ENCODE measurements at places on chromosomes 5 and 9.

DNA sequence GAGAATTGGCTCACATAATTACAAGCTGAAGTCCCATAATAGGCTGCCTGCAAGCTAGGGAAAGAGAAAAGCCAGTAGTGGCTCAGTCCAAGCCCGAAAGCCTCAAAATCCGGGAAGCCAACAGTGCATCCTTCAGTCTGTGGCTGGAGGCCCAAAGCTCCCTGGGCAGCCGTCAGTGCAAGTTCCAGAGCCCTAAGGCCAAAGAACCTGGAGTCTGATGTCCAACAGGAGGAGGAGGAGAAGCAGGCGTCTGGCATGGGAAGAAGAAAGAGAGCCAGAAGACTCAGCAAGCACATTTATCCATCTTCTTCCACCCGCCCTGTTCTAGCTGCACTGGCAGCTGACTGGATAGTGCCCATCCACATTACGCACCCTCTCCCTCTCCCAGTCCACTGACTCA, 213.4 kb downstream of the GAS1 start:
- DNase-seq: no peak

- no peak for DNase-seq
Observed at GRCh38 chr5:73274881-73275663, 102.1 kb downstream of the TMEM174 start.

GRCh38 chr9:28032268-28032590, 458.9 kb upstream of the C9orf72 start:
- no peak for DNase-seq

DNA sequence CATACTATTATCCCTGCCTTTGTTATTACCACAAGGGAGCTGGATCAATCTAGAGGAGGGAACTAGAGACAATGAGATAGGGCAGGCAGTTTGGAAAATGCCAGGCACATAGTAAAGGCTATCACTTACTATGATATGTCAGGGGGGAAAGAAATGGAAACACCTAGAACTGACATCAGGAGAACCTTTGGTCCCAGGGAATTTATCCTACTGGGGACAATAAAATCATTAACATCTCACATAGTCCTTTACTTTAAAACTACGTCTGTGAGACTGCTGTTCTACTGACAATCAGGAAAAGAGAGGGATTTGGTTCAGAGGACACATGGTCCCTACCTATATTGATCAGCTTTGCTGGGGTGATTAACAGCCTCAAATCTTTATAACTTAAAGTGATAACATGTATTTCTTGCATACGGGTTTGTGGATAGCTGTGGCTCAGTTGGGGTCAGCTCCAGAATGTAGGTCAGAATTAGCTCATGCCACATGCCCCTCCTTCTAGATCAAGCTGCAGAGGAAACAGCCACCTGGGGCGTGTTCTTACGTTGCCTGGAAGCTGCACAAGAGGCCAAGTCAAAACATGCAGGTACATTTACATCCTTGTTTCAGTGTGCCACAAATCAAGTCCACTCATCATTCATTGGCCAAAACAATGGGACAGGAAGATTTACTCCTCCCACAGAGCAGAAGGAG, 43.9 kb upstream of the ALDOB start:
- DNase-seq: no peak

GRCh38 chr9:82488313-82489200, 500.0 kb downstream of the SPATA31D1 start:
- no peak for DNase-seq

- no peak for DNase-seq
Observed at GRCh38 chr5:6418679-6419276, 29.9 kb upstream of the UBE2QL1 start.

- no peak for DNase-seq
Observed at GRCh38 chr9:108586471-108587139, 269.2 kb downstream of the ACTL7B start.

- no peak for DNase-seq
Observed at GRCh38 chr5:96730586-96730985, 68.4 kb downstream of the CAST start.
